ENCODE measurements at places on chromosomes 12 and 14.
A peak's percentile ranks its signal among the peaks of the same experiment; 100 is the strongest.

GRCh38 chr12:915090-915489 lies 34.4 kb downstream of the RAD52 start:
- DNase-seq = no peak

DNA sequence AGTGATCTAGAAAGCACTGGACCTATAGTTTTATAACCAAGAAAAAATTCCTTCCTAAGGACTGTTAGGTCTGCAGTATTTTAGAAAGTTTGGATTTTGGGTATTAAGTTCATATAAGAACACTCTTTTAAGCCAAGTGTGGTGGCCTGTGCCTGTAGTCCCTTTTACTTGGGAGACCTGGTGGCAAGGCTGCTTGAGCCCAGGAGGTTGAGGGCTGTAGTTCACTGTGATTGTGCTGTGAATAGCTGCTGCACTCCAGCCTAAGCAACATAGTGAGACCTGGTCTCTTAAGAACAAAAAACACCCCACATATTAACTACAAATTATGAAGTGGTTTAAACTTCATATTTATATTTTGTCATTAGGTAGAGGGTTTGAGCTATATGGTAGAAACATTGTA lies 9.7 kb downstream of the DNM1L start:
- no peak for DNase-seq

DNA sequence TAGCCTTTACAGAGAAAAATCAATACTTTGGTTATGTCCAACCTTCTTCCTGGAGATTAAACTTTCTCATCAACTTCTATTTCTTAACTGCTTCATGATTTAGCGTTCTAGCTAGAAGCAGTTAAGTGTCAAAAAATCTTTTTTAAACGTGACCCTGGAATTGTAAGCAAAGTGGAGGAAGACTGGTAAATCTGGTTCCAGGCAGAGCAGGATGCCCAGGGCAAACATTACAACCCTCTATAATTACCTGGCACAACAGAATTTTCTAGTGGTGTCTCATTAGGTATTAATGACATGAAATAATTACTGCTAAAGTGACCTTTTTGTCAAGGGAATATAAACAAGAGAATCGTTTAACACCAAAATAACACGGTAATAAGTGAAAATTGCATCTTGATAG lies 320.8 kb downstream of the MED13L start:
- DNase-seq = no peak

DNA sequence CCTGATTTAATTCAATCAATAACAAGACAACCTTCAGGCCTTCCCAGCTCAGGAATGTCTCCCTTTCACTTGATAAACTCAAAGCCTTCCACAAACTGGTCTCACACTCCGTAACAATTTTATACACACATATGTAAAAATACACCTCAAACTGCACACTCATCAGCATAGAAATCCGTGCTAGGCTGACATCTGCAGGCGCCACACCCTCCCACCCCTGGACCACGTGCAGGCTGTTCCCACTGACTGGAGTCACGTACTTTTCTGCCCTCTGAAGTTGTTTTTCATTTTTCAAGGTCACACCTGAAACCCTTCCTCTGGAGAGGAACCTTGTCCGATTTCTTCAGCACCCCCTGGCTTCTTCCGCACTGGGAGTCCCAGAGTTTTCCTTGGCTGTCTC lies 27.6 kb downstream of the FBXO21 start:
- DNase-seq = no peak

GRCh38 chr12:12548713-12549112 lies 13.9 kb downstream of the DUSP16 start:
- DNase-seq = no peak

DNA sequence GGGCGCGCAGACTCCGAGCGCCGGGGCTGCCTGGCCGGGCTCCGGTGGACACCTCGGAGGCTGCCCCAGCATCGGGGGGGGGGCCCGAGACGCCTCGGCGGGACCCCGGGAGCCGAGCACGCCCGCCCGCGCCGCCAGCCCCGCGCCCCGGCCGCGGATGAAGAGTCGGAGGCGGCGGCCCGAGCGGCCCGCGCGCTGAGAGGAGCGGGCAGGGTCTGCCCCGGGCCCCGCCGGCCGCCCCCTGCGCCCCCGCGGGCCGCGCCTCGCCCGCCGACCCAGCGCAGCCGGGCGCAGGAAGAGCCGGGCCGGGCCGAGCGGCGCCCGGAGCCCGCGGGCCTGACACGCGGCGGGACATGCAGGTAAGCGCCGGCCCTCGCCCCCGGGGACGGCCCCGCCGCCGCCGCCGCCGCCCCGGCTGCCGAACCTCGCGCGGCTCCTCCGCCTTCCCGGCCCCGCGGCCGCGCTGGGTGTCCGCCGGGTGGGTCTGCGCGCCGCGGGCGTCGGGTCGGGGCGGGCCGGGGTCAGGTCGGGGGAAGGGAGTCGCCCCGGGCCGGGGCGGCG lies 63.7 kb downstream of the FBXL14 start:
- no peak for DNase-seq

DNA sequence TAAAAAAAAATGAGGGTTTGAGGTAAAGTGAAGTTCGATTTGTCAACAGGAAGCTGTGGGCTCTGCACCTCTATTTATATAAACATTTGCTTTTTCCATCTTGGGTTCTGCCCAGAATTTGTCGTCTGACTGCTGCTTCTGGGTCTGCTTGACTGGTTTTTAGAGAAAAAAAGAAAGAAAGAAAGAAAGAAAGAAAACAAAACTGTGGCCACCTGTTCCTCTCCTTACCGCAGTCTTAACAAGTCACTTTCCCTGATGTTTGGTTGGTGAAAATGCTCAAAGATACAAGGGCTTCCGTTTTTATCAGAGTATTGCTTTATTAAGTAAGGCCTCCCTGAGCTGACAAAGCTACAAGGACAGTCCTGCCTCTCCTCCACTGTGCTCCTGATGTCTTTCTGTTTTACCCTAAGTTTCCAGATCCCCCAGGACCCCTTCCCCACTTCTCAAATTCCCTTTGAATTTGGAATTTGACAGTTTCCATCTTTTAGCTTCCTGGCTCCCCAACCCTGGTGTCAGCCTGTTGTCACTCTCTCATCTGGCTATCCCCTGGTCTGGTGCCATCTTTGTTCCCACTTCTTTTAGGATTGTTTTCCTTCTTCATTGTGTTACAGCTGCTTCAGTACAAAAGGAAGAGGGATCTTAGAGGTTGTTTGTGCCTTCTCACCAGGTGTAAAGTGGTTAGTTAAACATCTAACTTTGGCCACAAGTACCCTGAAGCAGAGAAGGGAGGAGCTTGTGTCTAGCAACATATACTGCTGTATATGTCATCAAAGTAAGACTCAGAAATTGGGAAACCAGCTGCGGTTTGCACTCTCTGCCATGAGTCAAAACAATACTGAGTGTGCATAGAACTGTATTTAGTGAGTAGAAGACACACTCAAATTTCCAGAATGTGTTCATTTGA lies 18.0 kb downstream of the MFAP5 start:
- peak; percentile 34 for DNase-seq

DNA sequence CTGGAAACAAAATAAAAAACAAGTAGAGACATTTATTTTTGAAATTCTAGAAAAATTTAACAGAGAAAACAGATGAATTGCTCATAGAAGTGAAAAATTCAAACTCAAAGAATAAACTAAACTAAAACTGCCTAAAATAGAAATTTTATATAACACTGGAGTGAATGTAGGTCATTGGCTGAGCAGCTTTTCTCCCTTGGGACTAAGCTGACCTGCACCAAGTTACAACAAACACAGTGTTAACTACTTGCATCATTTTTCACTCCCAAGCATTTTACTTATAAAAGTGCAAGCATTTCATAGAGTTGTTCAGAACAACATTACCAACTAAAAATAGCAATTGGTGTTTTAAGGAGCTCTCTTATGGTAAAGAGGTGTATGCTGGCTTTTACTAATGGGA lies 298.1 kb downstream of the MED13L start:
- no peak for DNase-seq

DNA sequence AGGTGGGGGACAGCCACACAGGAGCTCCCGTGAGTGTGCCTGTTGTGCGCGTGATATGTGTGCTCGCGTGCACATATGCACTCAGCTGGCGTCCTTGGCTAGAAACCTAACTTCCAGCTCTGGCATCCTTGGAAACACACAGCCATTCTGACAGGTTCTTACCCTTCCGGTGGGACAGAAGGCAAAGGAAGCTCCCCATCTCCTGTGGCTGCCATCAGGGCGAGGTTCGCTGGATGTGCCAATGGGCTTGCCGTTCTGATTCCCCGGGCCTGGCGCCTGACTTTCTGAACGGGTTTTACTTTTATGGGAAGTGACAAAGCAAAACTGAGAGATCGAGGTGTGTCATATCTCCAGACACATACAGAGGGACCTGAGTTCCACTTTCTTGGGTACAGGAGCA lies 124.7 kb downstream of the PAPOLA start:
- peak; percentile 3 for DNase-seq
